ENCODE measurements at places on chromosomes 3 and 15.
A peak's percentile ranks its signal among the peaks of the same experiment; 100 is the strongest.

DNA sequence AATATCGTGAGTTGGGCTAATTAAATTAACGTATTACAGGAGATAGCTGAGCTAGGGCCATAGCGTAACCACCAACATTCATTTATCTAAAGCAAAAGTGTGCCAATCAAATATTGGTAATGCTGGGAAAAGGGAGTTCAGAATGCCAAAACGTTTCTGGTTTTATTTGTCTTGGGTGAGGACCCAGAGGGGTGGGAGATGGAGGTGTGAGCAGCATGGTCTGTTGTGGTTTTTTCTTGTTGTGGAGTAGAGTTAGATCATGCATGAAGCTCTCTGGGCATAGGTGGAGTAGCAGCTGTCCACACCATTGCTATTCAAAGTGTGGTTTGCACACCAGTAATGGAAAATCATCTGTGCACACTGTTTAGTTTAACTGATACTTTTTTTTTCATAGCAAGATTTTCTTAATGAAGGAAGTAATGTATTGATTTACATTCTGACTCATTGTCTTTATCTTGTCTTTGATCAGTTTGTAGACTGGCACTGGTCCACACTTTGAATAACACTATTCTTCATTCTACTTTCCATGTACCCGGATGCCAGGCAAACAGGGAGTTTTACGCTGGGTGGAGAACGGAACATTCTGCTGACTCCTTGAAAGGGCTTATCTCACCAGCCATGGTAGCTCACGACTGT lies 50.8 kb upstream of the CRTC3 start:
- DNase-seq: no peak

DNA sequence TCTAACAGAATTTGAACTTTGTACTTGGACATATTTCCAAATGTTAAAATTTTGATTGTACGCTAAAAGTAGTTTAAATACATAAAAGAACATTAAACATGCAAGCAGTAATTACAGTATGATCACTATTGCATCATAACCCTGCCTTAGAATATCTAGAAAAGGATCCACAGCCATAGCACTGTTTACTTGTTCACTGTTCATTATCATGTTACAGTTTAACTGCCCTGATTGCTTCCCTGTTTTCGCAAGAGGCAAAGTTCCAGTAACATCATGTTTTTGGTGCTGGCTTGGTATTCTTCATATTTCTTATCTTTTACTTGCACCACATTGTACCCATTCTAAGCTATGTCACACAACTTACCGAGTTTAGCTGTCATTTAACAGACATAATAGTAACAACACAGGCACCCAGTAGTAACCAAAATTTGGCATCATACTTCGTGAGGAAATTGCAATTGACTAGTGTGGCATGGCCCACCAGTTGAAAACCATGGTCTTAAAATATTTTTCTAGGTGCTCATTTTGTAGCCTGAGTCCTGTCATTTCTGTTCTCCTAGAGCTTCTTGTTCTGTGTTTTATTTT lies 13.3 kb upstream of the TMEM87A start:
- DNase-seq: peak; percentile 60

- no peak for DNase-seq
Measured at GRCh38 chr3:194321693-194322640, 29.2 kb downstream of the CPN2 start.

- DNase-seq: no peak
Measured at GRCh38 chr15:74795966-74796625, 14.2 kb downstream of the CSK start.

- no peak for DNase-seq
Measured at GRCh38 chr15:31887246-31887645, 143.1 kb upstream of the CHRNA7 start.

- peak; percentile 31 for DNase-seq
Measured at GRCh38 chr15:90686435-90687218, 30.5 kb upstream of the BLM start.

- peak; percentile 82 for DNase-seq
Measured at GRCh38 chr3:64300790-64301423, 75.6 kb upstream of the PRICKLE2 start.

DNA sequence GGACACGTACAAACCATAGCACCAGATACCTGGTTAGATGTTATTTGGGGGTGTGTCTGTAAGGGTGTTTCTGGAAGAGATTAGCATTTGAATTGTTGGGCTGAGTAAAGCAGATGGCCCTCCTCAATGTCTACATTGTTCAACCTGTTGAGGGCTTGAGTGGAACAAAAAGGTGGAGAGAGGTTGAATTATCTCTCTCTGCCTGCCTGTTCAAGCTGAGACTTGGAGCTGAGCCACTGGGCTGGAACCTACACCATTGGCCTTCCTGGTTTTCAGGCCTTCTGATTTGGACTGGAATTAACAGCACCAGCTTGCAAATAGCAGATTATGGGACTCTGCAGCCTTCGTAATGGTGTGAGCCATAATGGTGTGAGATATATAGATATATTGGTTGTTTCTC lies 71.3 kb upstream of the CORO2B start:
- DNase-seq: no peak

- no peak for DNase-seq
Measured at GRCh38 chr3:79415356-79415755, 352.4 kb downstream of the ROBO1 start.

DNA sequence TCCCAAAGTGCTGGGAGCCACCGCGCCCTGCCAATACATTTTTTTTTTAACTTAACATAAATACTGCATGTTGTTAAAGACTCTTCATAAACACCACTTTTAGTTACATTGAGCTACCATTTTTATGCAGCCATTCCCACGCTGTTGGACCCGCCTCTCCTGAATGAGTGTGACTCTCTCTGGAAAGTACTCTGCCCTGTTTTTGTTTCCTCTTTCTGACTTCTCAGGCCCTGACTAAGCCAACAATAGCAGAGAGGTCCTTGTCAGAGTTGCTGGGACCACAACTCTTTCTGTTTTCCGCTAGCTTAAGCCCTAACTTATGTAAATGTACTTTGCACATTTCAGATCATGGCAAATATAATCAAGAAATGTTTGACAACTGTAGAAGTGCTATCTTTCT lies 35.2 kb downstream of the PARP15 start:
- DNase-seq: no peak

- no peak for DNase-seq
Measured at GRCh38 chr3:4222574-4223175, 80.5 kb upstream of the SETMAR start.

DNA sequence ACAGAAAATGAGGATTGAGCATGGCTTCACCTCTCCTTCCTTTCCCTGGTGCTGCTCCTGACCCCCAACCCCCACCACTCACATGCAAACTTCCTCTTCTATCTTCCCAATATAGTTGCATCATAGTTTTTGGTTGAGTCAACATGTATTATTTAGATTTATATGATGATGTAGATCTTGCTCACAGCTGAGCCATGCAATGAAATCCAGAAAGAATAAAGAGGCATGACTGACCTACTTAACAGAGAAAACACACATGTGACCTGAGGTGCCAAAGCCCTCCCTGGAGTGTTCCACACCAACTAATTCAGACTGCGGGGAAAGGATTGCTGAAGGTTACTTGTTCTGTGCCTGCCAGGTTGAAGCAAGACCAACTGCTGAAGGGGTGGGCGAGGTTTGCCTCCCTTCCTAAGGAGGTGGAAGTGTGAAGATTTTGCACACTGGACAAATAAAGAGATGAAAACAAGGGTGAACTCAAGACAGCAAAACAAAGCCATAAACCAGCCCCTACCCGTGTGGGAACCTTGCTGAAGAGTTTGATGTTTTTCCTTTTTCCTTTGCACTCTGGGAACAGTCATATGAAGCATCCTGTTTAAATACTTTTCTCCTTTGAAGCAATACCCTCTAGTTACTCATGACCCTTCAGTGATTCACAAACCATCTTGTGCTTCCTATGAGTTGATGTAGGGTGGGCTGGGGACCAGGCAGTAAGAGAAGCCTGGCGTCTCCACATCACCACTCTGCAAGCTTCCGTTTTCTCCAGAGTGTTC lies 155.2 kb upstream of the UBE2E1 start:
- DNase-seq: peak; percentile 97

- peak; percentile 87 for DNase-seq
Measured at GRCh38 chr15:56805466-56806147, 72.3 kb upstream of the ZNF280D start.

Data from IMR-90 (cell line).